ENCODE measurements at places on chromosomes 16 and 17.

GRCh38 chr16:26649381-26650045 lies 417.2 kb upstream of the C16orf82 start:
- no peak for DNase-seq

- DNase-seq, result no peak
These were observed 5.2 kb downstream of the SECTM1 start for GRCh38 chr17:82328141-82328993.

- no peak for DNase-seq
These were observed 113.9 kb downstream of the UTP18 start for GRCh38 chr17:51374209-51374608.

DNA sequence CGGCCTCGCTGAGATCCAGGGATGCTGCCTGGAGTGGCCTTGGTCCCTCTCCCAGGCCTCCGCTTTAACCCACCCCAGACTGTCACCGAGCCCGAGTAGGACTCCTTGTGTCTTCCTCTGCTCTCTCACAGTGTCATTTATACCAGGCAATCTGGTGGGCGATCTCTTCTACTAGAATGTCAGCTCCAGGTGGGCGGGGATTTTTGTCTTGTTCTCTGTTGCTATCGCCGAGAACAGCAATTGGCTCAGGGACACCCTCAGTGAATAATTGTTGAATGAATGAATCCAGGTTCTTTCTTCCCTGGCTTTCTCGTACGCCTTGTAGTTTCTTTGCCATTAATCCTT lies 591 bp downstream of the DHX38 start:
- DNase-seq, result no peak

- DNase-seq, result no peak
These were observed 16.3 kb upstream of the AURKB start for GRCh38 chr17:8226536-8227237.

- no peak for DNase-seq
These were observed 14.4 kb upstream of the FBXO47 start for GRCh38 chr17:38981636-38982035.

DNA sequence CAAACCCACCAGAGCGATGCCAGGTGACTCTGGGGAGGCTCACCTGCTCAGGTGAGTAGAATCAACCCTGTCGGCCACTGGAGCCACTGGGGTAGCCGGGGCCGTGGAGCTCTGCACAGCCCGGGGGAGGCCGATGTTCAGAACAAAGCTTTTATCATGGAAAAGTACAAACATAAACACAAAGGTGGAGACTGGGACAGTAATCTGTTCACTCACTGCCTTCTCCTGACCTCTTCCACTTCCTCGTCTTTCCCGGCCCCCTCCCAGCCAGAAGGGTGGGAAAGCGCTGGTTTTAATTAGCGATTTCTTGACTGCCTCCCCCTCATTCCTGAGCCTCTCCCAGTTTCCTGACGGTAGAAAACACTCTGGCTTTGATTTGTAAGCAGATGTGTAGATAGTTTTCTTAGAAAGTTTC lies 9.8 kb upstream of the TEX19 start:
- no peak for DNase-seq

GRCh38 chr16:785563-786535 lies 2.3 kb downstream of the RPUSD1 start:
- DNase-seq, result no peak

- DNase-seq, result no peak
These were observed 202.3 kb downstream of the RAB11FIP4 start for GRCh38 chr17:31593806-31594205.

DNA sequence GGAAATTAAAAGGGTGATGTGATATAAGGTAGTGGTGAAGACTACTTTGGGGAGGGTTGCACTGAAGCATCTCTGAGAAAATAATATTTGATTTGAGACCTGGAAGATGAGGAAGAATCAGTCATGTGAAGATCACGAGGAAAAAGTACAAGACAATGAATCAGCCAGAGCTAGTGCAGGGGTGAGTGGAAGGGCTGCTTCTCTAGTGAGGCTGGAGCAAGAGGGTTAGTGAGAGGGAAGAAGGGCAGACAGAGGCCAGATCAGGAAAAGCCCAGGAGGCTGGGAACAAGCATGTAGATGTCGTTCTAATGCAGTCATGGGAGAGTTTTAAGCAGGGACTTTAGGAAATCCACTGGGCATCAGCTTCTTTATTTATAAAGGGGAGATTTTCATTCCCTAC lies 504.2 kb upstream of the SALL1 start:
- DNase-seq, result no peak

- no peak for DNase-seq
These were observed 3.5 kb upstream of the CES4A start for GRCh38 chr16:66984892-66985311.

All from SK-N-MC (cell line).